ENCODE measurements at places on chromosomes 3 and 15.

GRCh38 chr3:130626049-130626448 is 109.1 kb downstream of the COL6A6 start:
- DNase-seq: no peak

- no peak for DNase-seq
Observed at GRCh38 chr3:59444676-59445075, 394.9 kb upstream of the CFAP20DC start.

- no peak for DNase-seq
Observed at GRCh38 chr15:51874751-51875644, 45.5 kb downstream of the TMOD3 start.

DNA sequence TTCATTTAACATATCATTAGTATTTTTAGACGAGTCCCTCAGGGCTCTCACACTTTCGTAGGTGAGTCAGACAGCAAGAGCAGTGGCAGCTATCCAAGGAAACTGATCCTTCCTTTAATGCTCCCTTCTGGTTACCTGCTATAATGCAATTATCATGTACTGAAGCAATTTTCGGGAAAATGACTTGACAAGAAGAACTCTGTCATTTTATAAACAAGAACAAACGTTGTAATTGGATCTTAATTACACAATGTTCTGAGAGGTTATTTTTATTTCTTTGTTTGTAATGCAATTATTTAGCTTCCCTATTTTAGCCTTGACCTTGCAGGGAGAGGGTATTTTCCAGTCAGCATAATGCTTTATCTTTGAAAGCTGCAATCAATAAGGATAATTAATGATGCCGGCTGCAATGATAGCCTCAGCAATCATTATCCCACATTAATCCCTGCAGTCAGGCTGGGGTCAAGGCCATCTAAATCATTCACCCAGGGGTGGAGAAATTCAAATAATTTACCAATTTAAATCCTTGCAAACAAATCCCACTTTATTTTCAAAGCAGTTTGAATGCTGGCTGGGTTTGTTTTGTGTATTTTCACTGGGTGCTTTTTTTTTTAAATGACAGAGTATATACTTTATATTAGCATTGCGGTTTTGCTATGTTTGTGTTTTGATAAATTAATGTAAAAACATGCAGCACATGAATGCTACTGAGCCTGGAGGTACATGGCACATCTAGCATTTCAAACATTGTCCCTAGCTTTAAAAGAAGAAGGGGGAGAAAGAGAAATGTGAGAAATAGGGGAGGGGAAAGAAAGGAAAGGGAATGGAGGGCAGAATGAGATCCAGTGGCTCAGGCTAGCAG is 249.9 kb downstream of the SHOX2 start:
- no peak for DNase-seq

GRCh38 chr3:180063783-180064182 is 27.0 kb upstream of the PEX5L start:
- DNase-seq: no peak

- no peak for DNase-seq
Observed at GRCh38 chr15:40054855-40055575, 16.0 kb upstream of the SRP14 start.

- no peak for DNase-seq
Observed at GRCh38 chr3:137669519-137670060, 94.5 kb upstream of the SOX14 start.

- no peak for DNase-seq
Observed at GRCh38 chr3:71371282-71371681, 212.2 kb downstream of the FOXP1 start.

DNA sequence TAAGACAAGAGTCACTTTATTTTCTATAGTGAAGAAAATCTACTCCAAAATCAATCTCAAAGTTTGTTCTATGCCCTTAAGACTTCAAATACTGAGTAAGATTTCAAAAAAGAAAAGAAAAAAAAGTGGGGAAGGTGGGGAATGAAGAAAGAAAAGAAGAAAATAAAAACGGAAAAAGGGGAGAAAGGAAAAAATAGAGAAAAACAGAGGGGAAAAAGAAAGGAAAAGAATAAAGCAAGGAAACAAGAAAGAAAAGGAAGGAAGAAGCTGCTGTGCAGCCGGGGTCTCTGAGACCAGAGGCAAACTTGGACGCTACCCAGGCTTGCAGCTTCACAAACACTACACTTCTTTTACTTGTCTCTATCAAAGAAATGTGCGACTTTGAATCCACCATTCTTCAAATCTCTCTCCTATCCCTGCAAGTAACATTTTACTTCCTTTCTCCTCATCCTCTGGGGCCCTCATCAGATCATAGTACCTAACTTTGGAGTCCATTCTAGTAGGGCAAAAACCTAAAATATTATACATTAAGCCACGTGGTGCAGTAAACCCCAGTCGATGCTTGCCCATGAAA is 279.8 kb downstream of the FOXP1 start:
- DNase-seq: no peak

- no peak for DNase-seq
Observed at GRCh38 chr3:4739289-4740236, 239.7 kb upstream of the BHLHE40 start.

GRCh38 chr3:25288413-25288812 is 139.7 kb upstream of the RARB start:
- no peak for DNase-seq

GRCh38 chr3:188270423-188270972 is 116.5 kb downstream of the LPP start:
- no peak for DNase-seq

GRCh38 chr15:33963831-33964664 is 4.2 kb upstream of the CHRM5 start:
- no peak for DNase-seq

DNA sequence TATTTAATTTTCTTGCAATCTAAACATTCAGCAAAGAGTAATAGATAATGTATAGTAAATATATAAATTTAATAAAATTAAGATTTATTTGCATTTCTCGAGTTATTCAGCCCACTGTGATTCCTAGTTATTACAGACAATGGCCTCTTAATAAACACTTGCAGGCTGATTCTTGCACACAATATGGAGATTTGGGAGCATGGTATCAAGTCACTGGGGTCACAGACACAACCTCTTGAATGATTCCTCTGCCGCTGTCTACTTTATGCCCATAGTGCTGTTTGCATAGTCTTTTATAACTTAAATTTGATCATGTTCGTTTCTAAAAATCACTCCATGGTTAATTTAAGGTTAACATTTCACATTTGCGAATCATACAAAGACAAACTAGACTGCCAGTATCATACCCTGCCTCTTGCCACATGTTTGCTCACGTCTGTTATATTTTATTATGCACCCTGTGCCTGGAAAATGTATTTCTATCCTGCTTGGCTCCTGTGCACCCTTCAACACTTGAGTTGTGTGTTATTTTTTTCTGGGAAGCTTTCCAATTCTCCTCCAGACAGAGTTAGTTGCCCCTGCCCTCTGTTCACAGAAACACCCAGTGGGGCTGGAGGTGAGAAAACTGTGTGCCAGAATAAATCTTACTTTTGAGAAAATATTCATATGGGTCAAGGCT is 206.3 kb upstream of the ROBO1 start:
- DNase-seq: no peak

GRCh38 chr3:128456776-128457715 is 9.6 kb downstream of the DNAJB8 start:
- DNase-seq: no peak

DNA sequence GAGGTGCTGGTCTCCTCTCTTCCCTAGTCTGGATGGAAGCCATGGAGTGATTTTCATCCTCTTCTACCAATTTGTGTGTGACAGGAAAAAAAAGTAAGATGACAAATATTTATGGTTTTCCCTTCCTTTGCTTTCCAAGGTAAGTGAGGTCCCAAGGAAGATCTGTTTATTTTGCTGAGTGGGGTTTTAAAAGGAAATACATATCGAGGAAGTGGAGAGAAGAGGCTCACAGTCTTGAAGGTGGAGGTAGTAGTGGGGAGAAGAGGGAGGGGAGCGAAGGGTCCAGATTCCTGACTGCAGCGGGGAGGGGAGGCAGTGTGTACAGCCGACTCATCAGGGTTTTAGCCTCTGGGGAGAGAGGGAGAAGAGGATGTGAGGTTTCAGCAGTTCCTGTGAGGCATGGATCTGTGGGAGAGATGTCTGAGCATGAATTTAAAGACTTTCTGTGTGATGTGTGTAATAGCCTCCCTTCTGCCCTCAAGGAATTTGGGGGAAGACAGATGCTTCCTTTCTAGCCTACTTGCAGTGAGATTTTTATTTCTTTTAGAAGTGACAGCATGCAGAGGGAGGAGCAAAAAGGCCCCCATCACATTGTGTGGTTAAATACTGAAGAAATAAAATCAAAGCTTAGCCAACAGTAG is 272.4 kb downstream of the THRB start:
- no peak for DNase-seq

- DNase-seq: no peak
Observed at GRCh38 chr15:79903144-79903543, 6.3 kb upstream of the MTHFS start.

- DNase-seq: no peak
Observed at GRCh38 chr15:48062148-48062872, 58.5 kb upstream of the SLC24A5 start.

DNA sequence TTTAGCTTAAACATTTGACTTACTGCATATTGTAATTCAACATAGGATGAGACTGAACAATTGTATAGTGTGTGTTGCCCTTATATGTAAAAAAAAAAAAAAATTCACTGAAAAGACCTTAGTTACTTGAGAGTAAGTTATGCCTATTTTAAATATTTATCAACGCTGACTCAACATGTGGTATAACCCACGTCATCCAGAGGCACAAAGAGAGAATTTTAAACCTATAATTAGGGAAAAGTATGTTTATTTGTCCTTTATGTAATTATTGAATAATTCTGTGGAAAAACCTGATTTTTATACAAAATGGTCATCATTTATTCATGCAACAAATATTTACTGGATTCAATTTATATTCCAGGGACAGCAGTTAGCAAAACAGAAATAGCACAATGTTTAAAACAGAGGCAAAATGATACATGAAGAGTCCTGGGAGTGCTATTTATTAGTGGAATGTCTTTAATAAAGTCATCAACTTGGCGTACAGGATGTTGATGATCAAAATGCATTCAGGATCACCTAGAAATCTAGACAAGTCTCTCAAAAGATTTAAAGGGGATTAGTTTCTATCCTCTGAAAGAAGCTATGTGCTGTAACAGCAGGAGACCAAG is 223.7 kb downstream of the PCCB start:
- DNase-seq: no peak

- peak; percentile 7 for DNase-seq
Observed at GRCh38 chr3:106176734-106177133, 307.9 kb upstream of the CBLB start.

GRCh38 chr3:72041511-72041910 is 256.6 kb upstream of the PROK2 start:
- no peak for DNase-seq

GRCh38 chr3:71583566-71584393 is at the start of gene FOXP1:
Gene FOXP1 (minus strand): TSS chr3:71583728. CDS start chr3:71198381, 385,347 bp downstream.
- peak; percentile 64 for DNase-seq

DNA sequence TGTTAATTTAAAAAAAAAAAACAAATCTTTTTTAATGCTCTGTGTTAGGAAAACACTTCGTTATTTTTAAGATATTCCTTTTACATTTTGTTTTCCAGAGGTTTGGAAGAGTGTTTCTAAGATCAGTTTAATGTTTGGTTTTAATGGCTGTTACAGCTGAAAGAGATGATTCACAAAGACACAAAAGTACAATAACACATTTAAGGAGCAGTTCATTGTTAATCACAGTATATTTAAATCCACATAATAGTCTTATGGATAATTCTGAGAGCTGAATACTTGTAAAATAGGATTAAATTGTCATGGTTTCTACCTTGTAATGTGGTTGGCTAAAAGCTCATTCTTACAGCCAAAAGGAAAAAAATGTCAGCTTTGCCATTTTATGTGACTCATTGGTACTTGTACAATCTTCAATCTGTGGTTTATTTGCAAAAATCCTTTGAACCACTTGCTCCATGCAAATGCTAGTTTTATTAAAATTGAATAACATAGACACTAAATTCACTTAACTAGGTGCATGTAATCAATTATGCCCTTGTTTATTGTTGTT is 426.4 kb downstream of the NLGN1 start:
- DNase-seq: no peak
